ENCODE measurements at places on chromosomes 6 and 20.

- H3K27me3 ChIP-seq = no peaks in the 10 kb centered on the region
- DNase-seq = no peak
- peaks cover 15% of the 10 kb centered on the region for H3K4me1 ChIP-seq
- H3K4me3 ChIP-seq = no peak overlapping the region
These were observed 3.8 kb upstream of the DYNLRB1 start for GRCh38 chr20:34512266-34512954.

DNA sequence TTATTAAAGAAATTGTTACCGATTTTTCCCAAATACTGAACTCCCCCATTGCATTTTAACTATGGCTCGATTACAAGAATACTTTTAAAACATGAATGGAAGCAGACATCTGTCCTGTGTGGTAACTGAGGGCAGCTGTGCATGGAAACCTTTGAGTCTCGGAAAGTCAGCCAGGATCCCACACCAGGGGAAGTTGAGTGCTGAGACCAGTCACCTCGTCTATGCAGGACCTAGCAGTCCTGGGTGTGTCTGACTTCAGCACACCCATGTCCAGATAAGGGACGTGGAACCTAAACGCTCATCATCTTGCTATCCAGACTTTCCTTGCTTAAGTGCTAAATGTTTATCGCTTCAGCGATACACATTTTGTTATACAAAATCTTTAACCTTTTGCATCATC is 6.1 kb downstream of the RIN2 start:
- H3K27ac ChIP-seq = no peak overlapping the region
- H3K4me3 ChIP-seq = no peak overlapping the region
- no peaks in the 10 kb centered on the region for H3K36me3 ChIP-seq
- H3K27me3 ChIP-seq = peaks cover 17% of the 10 kb centered on the region
- H3K4me1 ChIP-seq = no peaks in the 10 kb centered on the region

GRCh38 chr6:148915810-148916209 is 169.0 kb downstream of the UST start:
- no peaks in the 10 kb centered on the region for H3K4me1 ChIP-seq
- no peaks in the 10 kb centered on the region for H3K27me3 ChIP-seq
- no peak overlapping the region for H3K4me3 ChIP-seq
- no peaks in the 10 kb centered on the region for H3K36me3 ChIP-seq
- no peak overlapping the region for H3K27ac ChIP-seq

DNA sequence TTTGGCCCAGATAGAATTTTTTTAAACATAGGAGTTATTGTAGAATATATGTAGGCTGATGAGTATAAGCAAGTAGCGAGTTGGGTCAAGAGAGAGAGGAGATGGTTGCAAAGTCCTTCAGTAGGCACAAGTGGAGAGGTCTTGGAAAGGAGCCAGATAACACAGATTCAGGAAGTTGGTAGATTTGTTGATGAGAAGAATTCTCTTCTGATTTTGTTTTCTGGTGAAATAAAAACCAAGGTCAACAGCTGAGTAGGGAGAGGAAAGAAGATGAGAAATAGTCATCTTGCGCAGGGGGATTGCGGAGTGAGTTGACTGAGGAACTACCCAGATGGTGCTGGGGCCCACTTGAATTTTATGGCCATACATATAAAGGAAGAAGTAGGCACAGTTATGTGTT is 17.4 kb upstream of the CD83 start:
- H3K4me1 ChIP-seq = peaks cover 22% of the 10 kb centered on the region
- no peak overlapping the region for H3K4me3 ChIP-seq
- H3K27me3 ChIP-seq = peaks cover 13% of the 10 kb centered on the region
- H3K36me3 ChIP-seq = no peaks in the 10 kb centered on the region
- H3K27ac ChIP-seq = no peak overlapping the region
- DNase-seq = no peak

DNA sequence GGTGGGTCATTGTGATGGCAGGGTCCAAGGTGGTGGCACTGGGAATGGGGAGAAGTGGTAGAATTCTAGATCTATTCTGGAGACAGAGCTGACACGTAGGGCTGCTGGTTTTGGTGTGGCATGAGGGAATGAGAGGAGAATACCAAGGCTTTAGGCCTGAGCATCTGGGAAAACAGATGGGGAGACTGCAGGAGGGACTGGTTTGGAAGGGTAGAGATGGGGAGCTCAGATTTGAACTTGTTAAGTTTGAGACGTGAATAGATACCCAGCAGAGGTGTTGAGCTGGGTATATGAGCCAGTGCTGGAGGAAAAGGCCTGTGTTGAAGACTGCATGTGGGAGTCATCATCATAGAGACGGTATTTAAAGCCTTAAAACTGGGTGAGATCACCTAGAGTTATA is 17.5 kb downstream of the TRMT6 start:
- peaks cover 4% of the 10 kb centered on the region for H3K4me1 ChIP-seq
- peaks cover under 1% of the 10 kb centered on the region for H3K36me3 ChIP-seq
- no peak for DNase-seq
- H3K27me3 ChIP-seq = peaks cover 8% of the 10 kb centered on the region

GRCh38 chr6:166779381-166779780 is 152.3 kb upstream of the RPS6KA2 start:
- no peaks in the 10 kb centered on the region for H3K36me3 ChIP-seq
- H3K27me3 ChIP-seq = no peaks in the 10 kb centered on the region
- H3K27ac ChIP-seq = no peak overlapping the region
- no peak overlapping the region for H3K4me3 ChIP-seq

GRCh38 chr6:150286912-150287311 is 81.9 kb upstream of the IYD start:
- no peaks in the 10 kb centered on the region for H3K4me1 ChIP-seq
- no peaks in the 10 kb centered on the region for H3K36me3 ChIP-seq
- H3K27me3 ChIP-seq = peaks cover 27% of the 10 kb centered on the region
- no peak overlapping the region for H3K4me3 ChIP-seq
- DNase-seq = no peak

DNA sequence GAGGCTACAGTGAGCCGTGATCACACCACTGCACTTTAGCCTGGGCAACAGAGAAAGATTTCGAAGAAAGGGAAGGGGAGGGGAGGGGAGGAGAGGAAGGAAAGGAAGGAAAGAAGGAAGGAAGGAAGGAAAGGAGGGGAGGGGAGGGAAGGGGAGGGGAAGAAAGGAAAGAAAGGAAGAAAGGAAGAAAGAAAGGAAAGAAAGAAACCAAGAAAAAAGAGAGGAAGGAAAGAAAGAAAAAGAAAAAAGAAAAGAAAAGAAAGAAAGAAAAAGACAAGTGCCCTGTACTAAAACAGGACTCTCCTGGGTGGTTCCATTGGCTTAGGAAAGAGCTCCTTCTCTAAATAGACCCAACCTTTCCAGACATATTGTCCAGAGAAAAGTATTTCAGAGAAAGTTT is 136.6 kb downstream of the PXDC1 start:
- H3K36me3 ChIP-seq = no peaks in the 10 kb centered on the region
- no peak for DNase-seq
- H3K27ac ChIP-seq = no peak overlapping the region
- H3K4me3 ChIP-seq = no peak overlapping the region
- no peaks in the 10 kb centered on the region for H3K27me3 ChIP-seq
- no peaks in the 10 kb centered on the region for H3K4me1 ChIP-seq

DNA sequence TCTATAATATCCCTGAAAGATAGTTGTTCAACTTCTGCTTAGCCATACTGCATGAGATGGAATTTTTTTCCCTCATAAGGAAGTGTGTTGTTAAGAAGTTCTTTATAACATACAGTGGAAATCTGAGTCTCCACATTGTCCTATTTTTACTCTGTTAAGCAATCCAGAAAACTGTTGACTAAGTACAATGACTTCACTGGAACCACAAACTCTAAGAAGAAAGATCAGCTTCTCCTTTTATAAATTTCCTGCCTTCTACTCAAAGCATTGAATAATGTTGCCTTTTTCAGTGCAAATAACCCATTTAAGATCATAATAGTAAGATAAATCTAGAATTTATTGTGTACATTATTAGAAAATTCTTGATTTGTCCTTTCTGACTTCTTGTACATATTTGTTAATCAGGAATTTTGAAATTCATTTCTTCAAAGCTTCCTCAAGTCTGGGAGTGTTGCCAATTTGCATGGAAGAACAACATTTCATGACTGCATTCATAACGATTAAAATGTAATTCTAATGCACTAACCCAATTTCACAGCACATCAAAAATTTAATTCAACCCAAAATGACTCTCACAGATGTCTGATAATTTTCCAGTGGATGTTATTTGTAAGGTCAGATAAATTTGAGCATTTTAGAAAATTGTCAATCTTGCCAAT is 45.6 kb upstream of the ANKEF1 start:
- H3K4me1 ChIP-seq = no peaks in the 10 kb centered on the region
- peaks cover 3% of the 10 kb centered on the region for H3K27me3 ChIP-seq
- no peak overlapping the region for H3K27ac ChIP-seq
- no peak for DNase-seq
- H3K36me3 ChIP-seq = no peaks in the 10 kb centered on the region
- no peak overlapping the region for H3K4me3 ChIP-seq

DNA sequence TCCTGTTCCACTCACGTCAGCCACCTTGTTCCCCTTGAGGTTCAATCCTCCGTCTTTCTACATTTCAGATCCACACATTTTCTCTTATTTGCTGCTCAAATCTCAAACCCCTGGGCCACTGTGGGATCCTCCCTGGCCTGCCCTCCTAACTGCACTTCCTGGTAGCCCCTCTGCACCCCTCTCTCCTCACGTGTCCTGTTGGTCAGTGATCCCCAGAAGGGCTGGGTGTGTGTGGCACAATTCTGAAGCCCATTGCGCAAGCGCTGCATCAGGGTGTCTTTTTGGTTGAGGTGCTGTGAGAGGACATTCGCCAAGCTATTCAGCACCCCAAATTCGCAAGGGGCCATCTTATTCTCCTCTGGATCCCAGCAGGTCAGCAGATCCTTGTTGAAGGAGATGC is 2.3 kb downstream of the HLA-DMB start:
- H3K27ac ChIP-seq = no peak overlapping the region
- H3K4me1 ChIP-seq = peaks cover 34% of the 10 kb centered on the region
- DNase-seq = peak; percentile 55
- peaks cover 2% of the 10 kb centered on the region for H3K36me3 ChIP-seq
- no peak overlapping the region for H3K4me3 ChIP-seq
- peaks cover 5% of the 10 kb centered on the region for H3K27me3 ChIP-seq

- no peak overlapping the region for H3K27ac ChIP-seq
- peaks cover 7% of the 10 kb centered on the region for H3K4me1 ChIP-seq
- peaks cover 10% of the 10 kb centered on the region for H3K36me3 ChIP-seq
- H3K4me3 ChIP-seq = no peak overlapping the region
- no peaks in the 10 kb centered on the region for H3K27me3 ChIP-seq
- no peak for DNase-seq
These were observed 417.8 kb downstream of the CDC5L start for GRCh38 chr6:44805238-44805846.

- H3K27ac ChIP-seq = no peak overlapping the region
- H3K4me3 ChIP-seq = no peak overlapping the region
- no peaks in the 10 kb centered on the region for H3K4me1 ChIP-seq
- no peak for DNase-seq
These were observed 257.8 kb downstream of the GMDS start for GRCh38 chr6:1987640-1988039.

DNA sequence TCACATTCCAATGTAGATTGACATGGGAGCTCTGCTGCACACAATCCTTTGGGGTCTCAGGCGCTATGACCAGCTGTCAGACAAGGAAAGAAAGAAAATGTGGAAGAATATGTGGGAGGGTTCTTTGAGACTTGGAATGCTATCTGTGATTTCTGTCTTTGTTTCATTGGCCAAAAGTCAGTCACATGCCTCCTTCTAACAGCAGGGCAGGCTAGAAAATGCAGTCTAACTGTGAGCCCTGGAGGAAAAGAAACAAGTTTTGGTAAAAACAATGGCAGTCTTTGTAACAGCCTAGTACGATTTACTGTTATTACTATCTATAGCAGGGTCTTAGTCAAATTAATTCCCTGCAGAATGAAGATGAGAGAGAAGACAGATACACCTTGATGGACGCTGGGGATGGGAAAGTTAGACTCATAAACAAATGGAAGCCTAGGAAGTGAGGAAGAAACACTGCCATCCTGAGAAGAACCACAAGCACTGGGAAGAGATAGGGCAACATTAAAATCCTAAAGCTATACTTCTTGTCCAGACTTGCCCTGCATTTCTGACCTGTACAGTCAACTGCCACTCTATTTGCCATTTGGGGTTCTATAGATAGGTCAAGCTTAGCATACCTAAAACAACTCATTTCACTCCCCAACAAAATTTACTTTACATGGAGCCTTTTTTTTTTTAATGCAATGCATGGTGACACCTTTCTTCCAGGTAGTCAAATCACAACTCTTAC is 833.0 kb downstream of the KIF16B start:
- no peak overlapping the region for H3K27ac ChIP-seq
- no peaks in the 10 kb centered on the region for H3K36me3 ChIP-seq
- H3K27me3 ChIP-seq = no peaks in the 10 kb centered on the region
- H3K4me3 ChIP-seq = no peak overlapping the region
- DNase-seq = no peak

DNA sequence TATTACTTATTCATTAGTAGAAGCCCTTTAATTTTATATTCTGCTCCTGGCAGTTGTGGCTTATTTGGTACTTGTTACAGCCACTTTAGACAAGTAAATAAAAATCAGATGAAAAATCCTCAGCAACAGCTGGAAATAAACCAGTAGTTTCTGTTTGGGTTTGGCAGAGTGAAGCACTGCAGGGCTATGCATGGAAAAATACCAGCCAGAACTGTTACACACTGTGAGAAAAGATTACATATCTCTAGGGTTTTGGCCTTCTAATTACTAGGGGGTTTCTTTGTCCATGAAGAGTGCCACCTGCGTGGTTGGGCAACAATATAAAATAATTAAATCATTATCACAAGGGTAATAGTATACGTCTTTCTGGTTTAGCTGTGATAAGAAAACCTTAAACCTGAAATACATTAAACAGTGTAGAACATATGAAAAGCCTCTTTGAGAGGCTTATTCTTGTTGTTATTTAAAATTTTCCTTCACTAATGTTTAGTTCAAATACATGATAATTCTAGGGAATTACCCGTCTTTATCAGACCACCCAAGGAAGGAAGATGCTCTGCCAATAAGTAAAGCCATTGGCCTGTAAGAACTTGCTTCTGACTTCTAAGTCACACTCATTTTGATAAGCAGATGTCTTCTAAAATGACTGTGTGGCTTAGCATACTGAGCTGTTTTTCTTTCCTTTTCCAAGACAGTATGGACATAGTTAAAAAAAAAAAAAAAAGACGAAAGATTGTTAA is 320.0 kb upstream of the FLRT3 start:
- H3K4me1 ChIP-seq = no peaks in the 10 kb centered on the region
- no peaks in the 10 kb centered on the region for H3K36me3 ChIP-seq

GRCh38 chr20:62145688-62146018 is 2.1 kb downstream of the SS18L1 start:
- no peaks in the 10 kb centered on the region for H3K27me3 ChIP-seq
- peaks cover 31% of the 10 kb centered on the region for H3K36me3 ChIP-seq
- DNase-seq = no peak
- peaks cover 28% of the 10 kb centered on the region for H3K4me1 ChIP-seq
- H3K4me3 ChIP-seq = peak overlapping the region; percentile 41
- H3K27ac ChIP-seq = no peak overlapping the region

DNA sequence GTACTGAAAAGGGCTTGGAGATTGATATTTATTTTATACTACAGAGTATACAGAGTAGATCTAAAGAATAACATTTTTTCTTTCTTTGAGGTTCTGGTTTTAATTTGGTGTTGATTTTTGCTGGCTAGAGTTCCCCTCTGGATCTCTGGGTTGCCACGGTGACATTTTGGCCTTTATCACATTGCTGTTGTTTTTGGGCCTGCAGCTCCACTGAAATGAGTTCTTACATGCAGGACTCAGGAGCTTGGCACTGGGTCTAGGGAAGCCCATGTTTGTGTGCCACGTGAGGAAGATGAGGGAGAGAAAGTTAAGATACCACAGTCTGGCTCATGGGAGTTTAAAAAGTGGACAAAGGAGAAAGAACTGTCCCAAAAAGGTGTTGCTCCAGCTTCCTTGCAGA is 7.4 kb upstream of the TFAP2C start:
- no peaks in the 10 kb centered on the region for H3K36me3 ChIP-seq
- H3K27ac ChIP-seq = no peak overlapping the region
- H3K4me3 ChIP-seq = no peak overlapping the region

Data from activated CD4-positive, alpha-beta T cell treated with anti-CD3 and anti-CD28 coated beads, Interleukin-2, amount 10 ng/mL, durations not matched to agents 24 days and 14 days (primary cell).